ENCODE measurements at places on chromosomes 4 and X. TPM values are rescaled to one million over a fixed set of nuclear protein-coding genes. Genes with fewer than 3 reads are reported as not detected.

DNA sequence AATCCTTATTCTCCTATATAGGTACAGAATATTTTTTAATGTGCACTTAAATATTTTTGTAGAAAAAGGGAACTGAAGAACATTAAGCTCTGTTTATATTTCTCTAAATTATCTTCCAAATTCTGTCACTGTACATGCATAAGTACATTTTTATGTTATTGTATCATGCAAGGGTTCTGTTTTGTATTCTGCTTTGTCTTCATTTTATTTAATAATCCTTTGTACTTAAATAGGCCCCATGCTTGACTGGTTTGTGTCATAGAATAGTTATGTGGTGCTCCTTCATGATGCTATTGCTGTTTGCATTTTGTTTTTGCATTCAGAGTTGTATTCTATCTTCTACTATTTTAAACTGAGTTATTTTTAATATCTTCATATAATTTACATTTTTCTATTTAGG is 111.9 kb upstream of the EDNRA start:
- DNase-seq, result no peak

GRCh38 chr4:78581618-78582017 is 30.0 kb downstream of the ANXA3 start:
- no peak for DNase-seq

GRCh38 chr4:55386073-55386472 is 9.7 kb upstream of the TMEM165 start:
- DNase-seq, result no peak

DNA sequence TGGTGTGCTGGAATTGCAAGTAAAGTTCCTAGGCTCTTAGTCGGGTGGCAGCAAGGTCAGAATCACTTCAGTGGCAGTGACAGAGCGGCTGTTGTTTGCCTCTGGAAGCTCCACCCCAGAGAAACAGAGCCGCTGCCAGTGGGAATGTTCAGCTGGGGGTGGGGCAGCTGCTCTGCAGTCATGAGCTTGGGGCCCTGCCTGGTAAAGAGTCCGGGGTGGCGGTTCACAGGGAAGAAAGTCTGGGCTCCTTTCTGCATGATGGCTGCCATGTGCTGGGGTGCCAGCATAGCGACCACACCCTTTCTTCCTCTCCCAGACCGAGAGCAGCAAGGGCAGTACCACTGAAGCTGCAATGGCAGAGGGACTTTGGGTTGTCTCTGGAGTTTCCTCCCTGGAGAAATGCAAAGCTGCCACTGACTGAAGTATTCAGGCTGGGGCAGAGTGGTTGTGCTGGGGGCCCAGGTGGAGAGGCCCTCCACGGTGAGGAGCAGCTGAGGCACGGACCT is 108.8 kb upstream of the CENPE start:
- no peak for DNase-seq

DNA sequence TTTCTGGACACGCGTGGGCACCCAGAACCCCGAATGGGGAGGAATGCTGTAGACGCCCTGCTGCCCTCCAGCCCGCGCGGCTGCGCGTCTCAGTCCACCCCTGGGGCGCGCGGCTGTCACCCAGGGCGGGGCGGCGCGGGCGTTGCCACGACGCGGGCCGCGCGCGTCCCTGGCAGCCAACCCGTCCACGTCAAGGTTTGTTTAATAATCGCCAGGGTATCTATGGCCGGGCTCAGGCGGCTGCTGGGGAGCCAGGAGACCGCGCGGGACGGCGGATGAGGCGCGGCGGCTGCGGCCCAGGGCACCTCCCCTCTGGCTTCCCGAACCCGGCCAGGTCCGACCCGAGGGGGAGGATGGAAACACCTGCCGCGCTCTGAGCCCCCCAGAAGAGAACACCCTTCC is at the start of gene SPATA18:
SPATA18 (plus strand) TSS at position 92 of the 402 bp plus-strand sequence. CDS start 401 bp downstream, outside the sequence.
- DNase-seq, result no peak

Gene FOXP3
- 2.1 TPM for total RNA-seq

Gene CITED1
- not detected for total RNA-seq

Gene KCNIP4
- not detected for total RNA-seq

DNA sequence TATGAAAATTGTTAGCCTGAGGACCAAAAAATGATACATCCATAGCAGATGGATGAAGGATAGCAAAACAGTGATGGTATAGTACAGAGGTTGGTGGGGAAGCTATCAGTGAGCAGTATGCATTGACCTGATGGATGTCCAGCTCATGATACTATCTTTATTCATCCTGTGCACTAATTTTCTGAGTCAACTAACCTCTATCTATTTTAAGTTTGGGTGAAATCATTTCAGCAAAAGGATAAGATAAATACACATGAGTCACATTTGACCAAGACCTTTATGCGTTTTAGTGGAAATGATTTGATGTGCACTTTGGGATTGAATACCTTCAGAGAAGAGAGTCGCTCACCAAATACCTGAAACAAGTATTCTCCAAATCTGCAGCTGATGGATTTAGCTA is 351.0 kb upstream of the NR3C2 start:
- no peak for DNase-seq
